ENCODE measurements at places on chromosomes 6 and 20.

DNA sequence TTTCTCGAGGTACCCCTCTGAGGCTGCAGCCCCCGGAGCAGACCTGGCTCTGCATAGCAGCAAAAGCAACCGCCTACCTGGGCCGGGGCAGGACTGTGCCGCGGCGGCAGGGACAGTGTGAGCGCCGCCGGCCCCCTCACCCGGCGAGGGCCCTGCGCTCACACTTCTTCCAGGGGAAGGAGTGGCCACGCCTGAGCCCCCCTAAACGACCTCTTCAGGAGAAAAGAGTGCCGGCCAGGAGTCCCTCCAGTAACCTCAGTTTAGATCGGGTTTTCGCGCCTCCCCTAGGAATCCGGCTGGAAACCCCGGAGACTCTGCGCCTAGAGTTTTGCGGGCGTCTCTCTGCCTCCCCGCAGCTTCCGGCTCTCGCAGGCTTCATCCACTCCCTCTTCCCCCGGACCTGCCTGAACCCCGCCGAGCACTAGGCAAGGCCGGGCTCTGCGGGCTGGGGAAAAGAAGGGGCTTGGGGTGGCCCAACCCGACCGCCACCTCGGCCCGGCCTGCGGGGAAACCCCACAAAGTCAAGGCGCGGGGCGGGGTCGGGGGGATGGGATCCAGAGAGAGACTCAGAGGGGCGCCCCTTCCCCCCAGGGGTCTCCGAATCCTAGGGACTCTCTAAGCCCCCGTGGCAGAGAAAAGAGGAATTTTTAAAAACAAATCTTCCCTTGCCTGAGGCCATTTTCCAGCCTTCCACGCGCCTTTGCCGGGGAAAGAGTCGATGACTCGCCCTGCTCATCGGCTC lies 558 bp downstream of the LINC00237 start:
- no peak for DNase-seq

DNA sequence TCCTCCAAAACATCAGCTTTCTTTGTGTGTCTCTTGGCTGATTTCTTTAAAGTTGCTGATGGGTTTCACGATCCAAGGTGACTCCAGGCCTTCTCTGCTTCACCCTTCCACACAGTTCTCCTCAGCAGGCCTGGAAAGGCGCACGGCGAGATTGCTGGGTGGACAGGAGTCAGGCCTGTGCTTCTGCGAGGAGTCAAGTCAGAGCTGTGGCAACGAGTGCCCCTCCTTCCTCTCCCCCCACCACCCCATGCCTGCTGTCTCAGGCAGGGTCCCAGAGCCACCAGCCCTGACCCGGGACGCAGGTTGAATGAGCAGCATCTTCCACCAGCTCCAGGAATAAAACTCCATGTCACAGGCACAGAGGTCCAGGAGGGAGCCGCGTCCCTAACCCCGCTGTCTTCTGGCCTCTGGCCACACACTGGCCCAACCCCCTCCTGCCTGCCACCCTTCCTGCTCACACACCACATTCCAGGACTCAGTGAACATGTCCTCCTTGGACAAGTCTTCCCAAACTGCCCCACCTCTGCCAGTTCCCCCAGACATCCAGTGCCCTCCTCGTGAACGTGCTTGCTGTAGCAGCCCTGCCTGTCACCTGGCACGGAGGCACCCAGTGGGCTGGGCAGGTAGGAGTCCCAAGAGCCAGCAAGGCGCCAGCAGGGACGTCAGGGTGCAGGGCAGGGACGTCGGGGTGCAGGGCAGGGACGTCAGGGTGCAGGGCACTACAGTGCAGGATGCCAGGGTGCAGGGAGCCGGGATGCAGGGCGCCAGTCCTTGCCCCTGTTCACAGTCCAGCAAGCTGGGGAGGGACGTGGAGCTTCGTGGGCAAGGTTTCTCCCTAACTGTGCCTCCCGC lies 7.2 kb upstream of the NTSR1 start:
- DNase-seq = no peak

DNA sequence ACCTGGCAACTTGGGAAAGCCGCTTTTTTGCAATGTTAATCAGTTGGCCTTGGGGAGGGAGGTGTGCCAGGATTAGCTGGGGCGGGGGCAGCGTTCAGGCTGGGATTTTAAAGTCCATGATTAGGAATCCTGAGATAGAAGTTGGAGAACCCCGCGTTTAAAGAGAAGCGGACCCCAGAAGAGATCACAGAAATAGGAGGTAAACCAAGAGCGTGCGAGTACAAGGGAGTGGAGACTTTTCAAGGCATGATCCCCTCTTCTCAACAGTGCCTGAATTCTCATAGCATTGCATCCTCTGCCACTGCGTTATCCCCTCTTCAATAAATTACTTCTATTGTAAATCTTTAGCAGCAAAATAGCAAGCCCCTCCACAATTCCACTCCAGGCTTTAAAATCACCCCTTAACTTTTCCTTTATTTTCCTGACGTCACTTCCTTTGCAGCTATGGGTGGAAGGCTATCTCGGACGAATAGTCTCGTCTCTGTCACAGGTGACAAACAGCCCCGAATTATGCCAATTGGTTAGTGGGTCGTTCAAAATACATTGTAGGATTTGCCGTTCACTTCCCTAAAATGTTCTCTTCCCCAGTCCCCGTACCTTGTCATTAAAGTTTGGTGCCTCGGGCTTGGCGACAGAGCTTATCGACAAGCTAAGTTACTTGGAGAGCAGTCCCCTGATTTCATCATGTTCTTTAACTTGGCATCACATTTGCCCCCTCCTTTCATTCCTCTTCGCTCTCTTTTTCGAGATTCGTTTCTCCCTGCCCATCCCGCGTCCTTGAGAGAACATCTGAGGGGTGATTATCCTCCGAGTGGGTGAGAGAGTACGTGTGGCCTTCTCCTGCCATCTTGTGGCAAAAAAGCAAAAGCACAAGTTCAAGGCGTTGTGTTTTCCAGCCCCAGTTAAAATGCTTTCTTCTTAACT lies 17.1 kb downstream of the OR2B2 start:
- DNase-seq = no peak

DNA sequence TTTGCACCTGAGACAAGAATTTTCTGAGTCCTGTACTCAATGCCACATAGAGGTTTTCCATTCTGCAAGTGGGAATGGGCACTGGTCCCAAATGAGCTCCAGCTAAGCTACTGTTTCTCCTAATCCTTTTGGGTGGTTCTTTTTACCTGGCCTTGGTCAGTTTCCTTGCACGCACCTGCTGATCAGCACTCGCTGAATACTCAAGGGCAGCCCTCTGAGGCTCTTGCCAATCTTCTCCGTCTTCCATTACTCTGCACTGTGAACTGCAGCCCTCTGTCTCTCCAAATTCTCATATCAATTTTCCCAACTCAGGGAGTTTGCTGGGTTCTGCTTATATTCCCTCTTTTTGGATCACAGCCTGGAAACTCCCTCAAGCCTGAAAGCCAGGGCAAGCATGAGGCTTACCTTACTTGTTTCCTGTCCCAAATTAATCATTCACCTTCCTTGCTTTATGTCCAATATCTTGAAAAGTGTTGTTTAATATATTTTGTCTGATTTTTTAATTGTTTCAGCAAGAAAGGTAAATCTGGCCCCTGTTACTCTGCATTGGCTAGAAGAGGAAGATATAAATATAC lies 138.0 kb upstream of the TBX18 start:
- no peak for DNase-seq

DNA sequence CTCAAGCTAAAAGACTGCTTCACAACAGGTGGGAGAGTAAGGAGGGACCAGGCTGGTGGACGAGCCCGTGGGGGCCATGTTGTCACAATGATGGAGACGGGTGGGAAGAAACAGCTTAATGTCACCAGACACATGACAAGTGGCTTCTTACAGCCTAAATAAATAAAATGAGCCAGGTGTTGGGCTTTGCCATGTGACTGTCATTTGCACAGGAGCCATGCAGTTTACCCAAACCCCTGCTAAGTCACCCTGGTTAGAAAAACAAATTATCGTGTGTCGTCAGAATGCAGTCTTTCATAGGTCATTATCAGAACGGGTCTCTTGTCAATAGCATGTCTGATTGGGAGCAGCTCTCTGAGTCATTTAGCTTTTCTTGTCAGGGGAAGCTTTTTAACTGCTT lies 18.5 kb downstream of the BTBD3 start:
- DNase-seq = no peak

DNA sequence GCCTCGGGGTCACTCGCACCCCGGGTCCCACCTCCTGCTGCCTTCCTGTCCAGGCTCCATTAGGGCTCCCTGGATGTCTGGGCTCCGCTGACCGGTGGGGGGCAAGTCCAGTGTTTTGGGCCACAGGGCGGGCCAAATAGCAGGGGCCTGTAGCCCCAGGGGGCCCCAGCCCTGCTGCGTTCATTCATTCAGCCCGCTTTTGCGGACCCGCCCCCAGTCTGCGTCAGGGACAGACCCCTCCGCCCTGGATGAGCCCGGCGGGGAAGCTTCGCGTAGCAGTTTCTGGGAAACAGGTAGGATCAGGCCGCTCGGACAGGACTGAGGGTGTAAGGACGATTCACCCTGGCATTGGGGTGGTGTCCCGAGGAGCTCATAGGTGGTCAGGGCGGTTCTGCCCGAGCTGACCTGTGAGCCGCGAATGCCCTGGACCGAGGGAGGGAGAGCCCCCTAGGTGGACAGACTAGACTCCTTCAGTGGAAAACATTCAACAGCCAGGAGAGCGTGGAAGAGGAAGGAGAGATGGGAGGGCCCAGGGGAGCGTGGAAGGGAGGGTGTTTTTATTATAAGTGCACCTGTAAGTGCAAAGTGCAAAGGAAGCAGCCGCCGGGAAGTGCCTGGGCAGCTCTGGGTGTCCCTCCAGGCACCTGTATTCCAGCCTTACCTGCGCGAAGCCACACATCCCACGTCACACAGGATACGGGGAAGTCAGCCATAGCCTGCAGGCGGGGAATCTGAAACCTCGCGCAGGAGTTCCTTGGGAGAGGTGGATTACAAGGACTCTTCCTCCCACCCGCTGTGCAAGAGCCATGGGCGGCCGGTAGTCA lies 662 bp downstream of the ENTPD6 start:
- DNase-seq = no peak

DNA sequence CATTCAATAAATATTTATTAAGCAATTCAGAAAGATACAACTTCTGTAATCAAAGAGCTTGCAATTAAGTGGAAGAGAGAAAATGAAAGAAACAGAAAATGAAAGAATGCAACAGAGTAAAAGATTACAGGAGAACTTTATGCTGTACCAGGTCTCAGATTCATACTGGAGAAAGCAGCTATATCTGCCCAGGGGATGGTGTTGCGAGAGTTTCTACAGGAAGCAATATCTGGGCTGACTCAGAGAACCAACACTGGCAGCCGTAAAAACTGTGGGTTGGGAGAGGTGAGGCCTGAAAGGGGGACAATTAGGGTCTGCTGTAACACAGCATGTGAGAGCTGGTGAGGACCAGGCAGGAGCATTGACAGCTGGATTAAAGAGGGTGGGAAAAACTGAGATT lies 256.7 kb upstream of the TCF21 start:
- no peak for DNase-seq

- DNase-seq = no peak
These were observed 251.2 kb upstream of the PMEPA1 start for GRCh38 chr20:57960803-57961575.

DNA sequence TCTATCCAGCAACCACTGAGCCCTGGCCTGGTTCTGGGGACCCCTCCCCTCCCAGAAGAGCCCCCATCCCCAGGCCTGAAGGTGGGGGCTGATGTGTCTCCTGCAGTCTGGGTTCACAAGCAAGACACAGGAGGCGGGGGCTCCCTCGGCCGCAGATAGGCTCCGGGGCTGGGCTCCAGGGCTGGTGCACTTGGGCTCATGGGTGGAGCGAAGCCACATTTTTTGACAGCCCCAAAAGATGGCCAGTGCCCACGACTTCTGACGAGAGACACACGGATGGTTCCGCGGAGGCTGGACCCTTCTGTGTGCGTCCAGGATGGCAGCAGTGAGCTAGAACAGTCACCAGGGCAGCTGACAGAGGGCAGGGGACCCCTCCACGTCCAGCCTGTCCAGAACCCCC lies 57.1 kb upstream of the GATA5 start:
- DNase-seq = no peak

GRCh38 chr6:161424421-161424820 lies 150.6 kb upstream of the AGPAT4 start:
- DNase-seq = no peak

GRCh38 chr6:41767112-41767833 lies 12.4 kb downstream of the FRS3 start:
- DNase-seq = no peak

- no peak for DNase-seq
These were observed 129.6 kb downstream of the PACRG start for GRCh38 chr6:162857326-162857725.

DNA sequence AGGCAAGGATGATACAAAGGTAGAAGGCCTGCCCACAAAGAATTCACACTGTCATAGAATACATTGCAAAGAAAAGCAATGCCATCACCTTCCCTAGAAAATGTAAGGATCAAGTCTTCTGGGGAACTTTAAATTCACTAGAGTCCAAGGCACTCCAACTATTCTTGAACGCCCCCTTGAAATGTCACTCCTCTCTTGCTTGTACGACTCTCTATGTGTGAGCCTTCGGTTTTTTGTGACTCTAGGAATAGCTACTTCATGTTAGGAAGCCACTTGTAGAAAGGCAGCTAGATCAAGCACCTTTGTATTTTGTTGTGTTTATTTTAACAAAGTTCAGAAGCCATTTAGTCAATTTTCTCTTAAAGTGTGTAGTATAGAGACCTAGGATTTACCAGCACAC lies 159.2 kb upstream of the ARID1B start:
- no peak for DNase-seq

DNA sequence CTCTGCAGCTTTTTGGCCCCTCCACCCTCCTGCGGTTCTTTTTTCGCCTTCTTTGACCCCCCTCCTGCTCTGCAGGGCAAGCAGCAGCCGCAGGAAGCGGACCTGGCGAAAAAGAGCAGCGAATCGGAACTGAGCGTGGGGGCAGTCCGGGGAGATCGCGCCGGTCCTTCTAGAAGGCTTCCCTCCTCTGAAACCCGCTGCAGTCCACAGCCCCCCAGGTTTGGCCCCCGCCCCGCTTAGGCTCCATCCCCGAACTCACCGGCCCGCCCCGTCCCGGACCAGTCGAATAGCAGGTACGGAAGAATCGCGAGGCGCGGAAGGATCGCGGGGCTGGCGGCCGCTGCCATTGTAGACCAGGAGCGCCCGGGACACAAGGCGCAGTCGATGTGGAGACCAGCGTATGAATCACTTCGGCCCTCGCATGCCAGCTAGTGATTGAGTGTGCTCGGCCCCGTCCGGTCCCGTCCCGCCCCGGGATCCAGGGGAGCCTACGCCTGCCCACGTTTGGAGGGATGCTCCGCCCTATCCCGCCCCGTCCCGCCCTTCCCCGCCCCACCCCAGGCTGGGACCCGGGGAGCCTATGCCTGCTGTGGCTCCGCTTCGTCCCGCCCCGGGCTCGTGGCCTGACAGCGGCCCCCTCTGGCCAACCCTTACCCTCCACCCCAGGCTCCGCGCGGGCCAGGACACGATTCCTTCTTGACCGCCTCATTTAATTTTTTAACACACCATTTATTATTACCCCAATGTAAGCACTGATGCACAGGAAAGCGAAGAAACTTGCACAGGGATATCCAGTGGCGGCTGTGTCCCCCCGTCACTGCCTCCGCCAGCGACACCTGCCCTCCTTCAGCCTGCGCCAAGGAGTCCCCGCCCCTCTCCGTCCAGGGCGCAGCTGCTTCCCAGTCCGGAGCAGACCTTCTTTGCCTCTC lies at the start of gene ULBP3:
ULBP3 (minus strand) TSS at position 402 of the 929 bp plus-strand sequence; CDS start at position 347, 55 bp downstream.
- no peak for DNase-seq

- DNase-seq = no peak
These were observed at the start of gene EPB41L1 for GRCh38 chr20:36154700-36155628. Gene EPB41L1 (plus strand): TSS chr20:36154740. CDS start chr20:36173778, 19,038 bp downstream.

Data from cortex of kidney (tissue), 1 donor.